Left kidney (tissue), 8 donors: ENCODE measurements at places on chromosomes 12 and 14. TPM values are rescaled to one million over a fixed set of nuclear protein-coding genes. Genes with fewer than 3 reads are reported as not detected.

Gene COQ5
- 65.0 TPM for polyA plus RNA-seq

Gene FBXL14
- polyA plus RNA-seq, result 9.9 TPM

Gene POTEG
- not detected for polyA plus RNA-seq

Gene ART4
- 0.22 TPM for polyA plus RNA-seq

DNA sequence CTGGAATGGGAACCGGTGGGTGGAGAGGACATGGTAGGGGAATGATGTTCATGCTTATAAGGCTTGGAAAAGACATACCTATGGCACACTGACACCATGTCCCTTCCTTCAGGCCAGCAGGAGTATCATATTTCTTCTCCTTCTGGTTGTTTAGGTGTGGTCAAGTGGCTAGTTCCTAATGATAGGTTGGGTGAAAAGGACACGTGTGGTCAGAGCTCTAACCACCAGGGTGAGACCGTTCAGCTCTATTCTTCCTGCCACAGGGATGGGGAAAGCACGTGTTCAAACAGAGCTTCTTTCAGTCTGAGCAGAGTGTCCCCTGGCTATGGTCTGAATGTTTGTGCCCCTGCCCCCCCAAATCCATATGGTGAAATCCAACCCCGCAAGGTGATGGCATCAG lies 209.1 kb downstream of the PAX9 start:
- no peak for DNase-seq

GRCh38 chr14:35973770-35974169 lies 147.6 kb downstream of the BRMS1L start:
- DNase-seq, result no peak

- DNase-seq, result no peak
Measured at GRCh38 chr14:37643701-37644100, 48.3 kb downstream of the TTC6 start.

DNA sequence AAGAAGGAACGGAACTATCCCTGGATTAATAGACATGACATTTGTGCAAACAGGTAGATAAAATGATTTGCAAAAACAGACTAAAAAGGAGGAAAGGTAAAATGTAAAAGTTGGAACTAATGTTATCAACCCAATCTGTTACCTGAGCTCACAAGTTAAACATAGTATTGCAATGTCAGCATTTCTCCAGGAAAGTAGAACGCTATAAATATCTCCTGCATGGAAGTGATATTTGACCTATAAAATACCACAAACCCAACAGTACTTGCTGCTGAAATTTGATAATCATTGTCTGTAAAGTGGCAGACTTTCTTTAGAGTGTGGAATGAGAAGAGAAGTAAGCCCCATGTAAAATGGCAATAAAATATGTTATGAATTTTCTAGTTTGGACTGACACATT lies 1435.7 kb downstream of the LRFN5 start:
- DNase-seq, result no peak

Gene PMCH
- polyA plus RNA-seq, result 0.91 TPM

GRCh38 chr12:76084863-76085519 lies 506 bp upstream of the NAP1L1 start:
- no peak for DNase-seq

DNA sequence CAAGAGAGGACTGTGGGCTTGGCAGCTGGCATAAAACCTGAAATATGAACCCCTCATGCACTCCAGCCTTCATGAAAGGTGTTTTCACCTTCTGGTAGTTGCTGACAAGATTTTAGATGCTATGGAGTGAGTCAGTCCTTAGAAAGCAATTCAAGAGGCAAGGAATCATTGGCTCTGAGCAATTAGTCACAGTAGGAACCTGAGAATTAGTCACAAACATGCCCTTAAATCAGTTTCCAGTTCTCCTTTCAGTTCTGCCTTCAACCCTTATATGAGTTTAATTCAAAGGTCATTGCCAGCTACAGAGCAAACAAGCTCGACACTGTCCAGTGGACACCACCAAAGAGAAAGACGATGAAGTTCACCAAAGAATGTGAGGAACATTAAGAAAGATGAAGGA lies 472.3 kb downstream of the GLT1D1 start:
- DNase-seq, result no peak

Gene RIN3
- 4.7 TPM for polyA plus RNA-seq

Gene RHOF
- polyA plus RNA-seq, result 15.9 TPM

Gene FAM181A
- not detected for polyA plus RNA-seq

GRCh38 chr14:101903111-101903561 lies 61.2 kb upstream of the DYNC1H1 start:
- no peak for DNase-seq

Gene SLC16A7
- 6.6 TPM for polyA plus RNA-seq

Gene GPRC5A
- 7.9 TPM for polyA plus RNA-seq
